ENCODE measurements at places on chromosomes 3 and 15. TPM values are rescaled to one million over a fixed set of nuclear protein-coding genes. Genes with fewer than 3 reads are reported as not detected.

- DNase-seq = no peak
- peaks cover 30% of the 10 kb centered on the region for H3K4me1 ChIP-seq
- no peaks in the 10 kb centered on the region for H3K27me3 ChIP-seq
- no peak overlapping the region for H3K27ac ChIP-seq
- no peak overlapping the region for H3K4me3 ChIP-seq
Observed at GRCh38 chr3:15637131-15637951, 35.8 kb downstream of the BTD start.

- H3K4me3 ChIP-seq = no peak overlapping the region
- H3K27me3 ChIP-seq = no peaks in the 10 kb centered on the region
- H3K4me1 ChIP-seq = no peaks in the 10 kb centered on the region
- DNase-seq = no peak
Observed at GRCh38 chr15:42974202-42974862, 53.8 kb upstream of the TTBK2 start.

Gene MFGE8
- 168 TPM for total RNA-seq

DNA sequence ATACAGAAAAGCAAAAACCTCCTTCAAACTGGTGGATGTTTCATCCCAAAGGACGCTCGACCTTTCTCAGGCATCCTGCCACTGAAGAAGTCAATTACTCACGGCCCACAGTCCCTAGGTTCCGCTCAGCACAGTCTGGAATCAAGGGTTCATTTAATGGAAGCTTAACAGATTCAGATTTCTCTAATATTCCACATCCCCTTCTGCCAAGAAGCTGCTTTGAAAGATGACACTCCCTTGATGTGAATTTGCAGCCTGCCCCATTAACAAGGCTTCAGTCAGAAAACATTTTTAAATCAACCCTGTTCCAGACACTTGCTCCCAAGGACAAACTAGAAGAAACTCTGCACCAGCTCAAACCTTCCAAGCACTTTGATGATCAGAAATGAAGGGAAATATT, 81.2 kb downstream of the LIPC start:
- no peak overlapping the region for H3K4me3 ChIP-seq
- H3K27me3 ChIP-seq = no peaks in the 10 kb centered on the region
- H3K36me3 ChIP-seq = no peaks in the 10 kb centered on the region
- DNase-seq = no peak
- H3K4me1 ChIP-seq = no peaks in the 10 kb centered on the region

Gene PGBD4
- total RNA-seq = 1.3 TPM

DNA sequence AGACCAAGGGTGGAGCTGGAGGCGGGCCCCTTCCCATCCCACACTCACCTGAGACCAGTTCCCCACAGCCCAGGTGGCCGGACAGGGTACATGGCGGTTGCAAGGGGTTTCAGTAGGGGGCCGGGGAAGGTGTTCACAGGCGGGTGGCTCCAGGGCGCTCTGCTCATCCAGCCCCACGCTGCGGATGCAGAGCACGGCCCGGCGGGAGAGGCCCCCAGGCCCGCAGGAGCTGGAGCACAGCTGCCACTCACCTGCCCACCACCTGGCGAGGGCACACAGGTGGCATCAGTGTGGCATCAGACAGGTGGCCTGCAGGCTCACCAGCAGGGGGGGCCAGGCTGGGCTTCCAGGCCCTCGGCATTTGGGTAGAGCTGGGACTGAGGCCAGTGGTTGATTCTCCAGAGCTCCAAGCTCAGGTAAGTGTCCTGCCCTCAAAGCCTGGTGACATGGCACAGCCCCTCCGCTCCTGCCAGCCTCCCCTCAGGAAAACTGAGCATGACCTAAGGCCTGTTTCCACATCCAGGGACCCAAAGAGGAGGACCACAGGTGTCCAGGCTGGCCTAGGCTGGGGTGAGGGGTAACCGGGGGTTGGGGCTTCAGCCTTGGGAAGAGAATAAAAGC, 43.8 kb downstream of the ADAMTS7 start:
- H3K27ac ChIP-seq = no peak overlapping the region
- H3K27me3 ChIP-seq = no peaks in the 10 kb centered on the region
- no peak overlapping the region for H3K4me3 ChIP-seq
- DNase-seq = peak; percentile 54

DNA sequence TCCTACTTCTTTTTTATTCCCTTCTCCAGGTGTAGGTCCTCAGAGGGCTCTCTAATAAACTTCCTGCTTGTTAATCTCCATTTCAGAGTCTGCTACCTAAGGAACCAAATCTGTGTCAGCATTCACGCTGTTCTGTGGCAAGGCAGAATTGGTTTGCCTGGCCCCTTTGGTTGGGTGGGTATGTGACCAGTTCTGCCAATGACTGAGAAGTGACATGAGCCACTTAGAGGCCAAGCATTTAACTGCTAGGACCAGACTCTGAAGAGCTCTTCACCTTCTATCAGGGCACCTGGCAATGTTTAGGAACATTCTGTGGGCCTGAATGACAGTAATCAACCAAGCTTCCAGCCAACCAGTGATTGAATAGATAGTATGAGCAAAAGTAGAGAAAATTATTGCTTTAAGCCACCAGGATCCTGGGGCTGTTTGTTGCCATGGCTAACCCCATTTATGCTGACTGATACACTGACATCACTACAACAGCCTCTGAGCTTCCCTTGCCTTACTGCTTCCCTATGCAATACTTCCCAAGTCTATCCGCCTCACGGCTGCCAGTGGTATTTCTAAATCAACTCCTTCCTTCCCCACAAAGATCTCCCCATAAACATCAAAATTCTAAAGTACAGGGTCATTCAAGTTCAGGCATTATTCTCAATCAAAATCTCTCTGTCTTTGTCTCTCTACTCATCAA, 7.6 kb downstream of the FRMD4B start:
- H3K36me3 ChIP-seq = no peaks in the 10 kb centered on the region
- no peak overlapping the region for H3K4me3 ChIP-seq

Gene SLC22A13
- 0.41 TPM for total RNA-seq

DNA sequence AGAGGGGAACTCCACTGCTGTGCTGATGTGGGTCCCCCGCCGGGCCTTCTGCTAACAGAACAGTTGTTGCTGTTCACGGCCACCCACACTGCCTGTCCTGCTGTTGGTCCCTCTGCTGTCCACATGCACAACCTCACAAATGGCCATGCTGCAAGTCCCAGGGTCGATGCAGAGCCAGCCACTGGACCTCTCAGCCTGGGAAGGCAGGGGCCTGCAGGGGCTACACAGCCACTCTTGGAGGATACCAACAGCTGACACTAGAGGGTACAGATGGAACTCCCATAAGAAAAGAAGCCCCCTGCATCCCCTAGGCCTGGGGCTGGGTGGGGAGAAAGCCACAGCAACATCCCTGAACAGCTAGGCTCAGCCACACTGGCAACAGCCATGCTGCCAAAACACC, 104.4 kb upstream of the IQSEC1 start:
- H3K4me1 ChIP-seq = no peaks in the 10 kb centered on the region
- no peaks in the 10 kb centered on the region for H3K27me3 ChIP-seq
- H3K4me3 ChIP-seq = no peak overlapping the region
- no peak overlapping the region for H3K27ac ChIP-seq
- DNase-seq = no peak
- H3K36me3 ChIP-seq = no peaks in the 10 kb centered on the region

- peaks cover 11% of the 10 kb centered on the region for H3K4me1 ChIP-seq
- H3K27me3 ChIP-seq = no peaks in the 10 kb centered on the region
- no peak overlapping the region for H3K4me3 ChIP-seq
- no peak for DNase-seq
Observed at GRCh38 chr15:74603026-74603788, 12.4 kb upstream of the CLK3 start.

GRCh38 chr3:134526319-134526718, 40.5 kb downstream of the CEP63 start:
- DNase-seq = no peak
- H3K36me3 ChIP-seq = no peaks in the 10 kb centered on the region
- no peaks in the 10 kb centered on the region for H3K27me3 ChIP-seq
- no peak overlapping the region for H3K4me3 ChIP-seq
- no peak overlapping the region for H3K27ac ChIP-seq
- H3K4me1 ChIP-seq = no peaks in the 10 kb centered on the region

DNA sequence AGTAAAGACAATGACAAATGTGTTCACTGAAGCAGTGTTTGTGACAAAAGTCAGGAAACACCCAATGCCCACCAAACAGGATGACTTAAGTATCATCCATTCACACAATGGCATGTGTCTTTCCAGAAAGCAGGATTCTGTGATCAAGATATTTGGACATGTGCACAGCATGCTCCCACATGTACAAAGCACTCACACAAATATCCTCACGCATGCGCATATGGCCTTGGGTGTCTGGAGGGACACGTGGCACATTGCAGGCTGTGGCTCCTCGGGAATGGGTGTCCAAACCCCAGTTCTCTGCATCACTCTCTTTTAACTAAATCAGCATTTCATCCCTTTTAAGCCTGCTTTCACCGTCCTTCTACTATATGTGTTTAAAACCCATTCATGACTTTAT, 130.5 kb downstream of the KLF13 start:
- no peak overlapping the region for H3K27ac ChIP-seq
- no peaks in the 10 kb centered on the region for H3K36me3 ChIP-seq
- DNase-seq = peak; percentile 6

- DNase-seq = no peak
- H3K36me3 ChIP-seq = no peaks in the 10 kb centered on the region
- H3K4me1 ChIP-seq = no peaks in the 10 kb centered on the region
- H3K27me3 ChIP-seq = no peaks in the 10 kb centered on the region
- no peak overlapping the region for H3K27ac ChIP-seq
Observed at GRCh38 chr3:55469957-55470526, 17.1 kb downstream of the WNT5A start.

GRCh38 chr3:118057086-118057485, 977.6 kb downstream of the IGSF11 start:
- no peak overlapping the region for H3K4me3 ChIP-seq
- H3K36me3 ChIP-seq = no peaks in the 10 kb centered on the region
- no peak overlapping the region for H3K27ac ChIP-seq
- DNase-seq = no peak

- H3K27me3 ChIP-seq = no peaks in the 10 kb centered on the region
- H3K4me1 ChIP-seq = peaks cover 17% of the 10 kb centered on the region
- DNase-seq = no peak
Observed at GRCh38 chr15:62394079-62394478, 229.0 kb upstream of the C2CD4B start.

DNA sequence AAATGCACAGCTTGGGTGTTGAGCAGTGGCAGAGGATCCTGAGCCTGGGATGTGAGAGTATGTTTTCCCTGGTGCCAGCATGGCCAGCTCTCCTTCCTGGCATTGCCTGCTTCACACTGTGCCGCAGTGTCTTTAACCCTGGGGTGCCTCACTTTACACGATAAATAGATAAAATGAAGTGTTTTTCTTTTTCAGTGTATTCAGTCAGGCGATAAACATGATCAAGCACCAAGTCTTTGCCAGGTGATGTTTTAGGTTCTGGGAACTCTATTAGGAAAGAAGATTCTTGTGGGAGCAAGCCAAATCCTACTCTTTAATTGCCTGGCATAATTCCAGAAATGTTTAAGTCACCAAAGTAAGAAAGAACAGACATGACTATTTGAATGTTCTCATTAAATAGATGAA, 14.0 kb downstream of the ABHD6 start:
- no peaks in the 10 kb centered on the region for H3K36me3 ChIP-seq
- H3K4me3 ChIP-seq = no peak overlapping the region
- DNase-seq = no peak
- peaks cover 3% of the 10 kb centered on the region for H3K4me1 ChIP-seq

- H3K4me3 ChIP-seq = no peak overlapping the region
- no peaks in the 10 kb centered on the region for H3K27me3 ChIP-seq
- H3K4me1 ChIP-seq = no peaks in the 10 kb centered on the region
- no peak overlapping the region for H3K27ac ChIP-seq
- no peak for DNase-seq
Observed at GRCh38 chr3:143783851-143784370, 64.4 kb downstream of the SLC9A9 start.

Gene GPR156
- 0.09 TPM for total RNA-seq

DNA sequence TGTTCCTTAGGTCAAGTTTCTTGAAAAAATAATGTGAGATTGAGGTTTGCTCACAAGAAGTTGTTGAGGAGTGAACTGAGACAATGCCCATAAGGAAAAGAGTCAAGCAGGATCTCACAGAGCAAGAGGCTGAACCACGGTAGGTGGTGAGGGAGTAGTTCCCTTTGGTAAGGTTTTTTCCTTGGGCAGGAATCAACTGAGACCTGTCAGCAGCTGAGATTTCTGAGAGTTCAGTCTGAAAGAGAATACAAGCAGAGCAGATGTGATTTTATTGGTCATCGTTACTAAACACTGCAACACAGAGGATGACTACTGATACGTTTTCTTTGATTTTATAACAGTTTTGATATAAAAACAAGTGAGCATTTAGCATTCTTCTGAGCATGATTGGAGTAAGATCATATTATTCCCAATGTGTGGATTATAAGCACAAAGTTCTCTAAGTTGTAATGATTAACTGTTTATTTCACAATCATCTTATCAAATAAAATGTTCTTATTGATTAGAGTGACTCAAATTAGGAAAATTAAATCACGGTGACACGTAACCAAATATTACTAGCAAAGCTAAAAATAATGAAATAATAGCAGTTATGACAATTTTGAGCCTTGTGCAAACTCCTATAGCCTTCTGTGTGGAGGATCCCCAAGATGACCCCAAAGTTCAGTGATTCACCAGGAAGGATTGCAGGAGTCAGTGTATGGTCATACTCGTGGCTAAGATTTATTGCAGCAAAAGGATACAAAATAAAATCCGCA, 346.2 kb upstream of the ZNF717 start:
- no peak for DNase-seq
- no peaks in the 10 kb centered on the region for H3K27me3 ChIP-seq
- H3K27ac ChIP-seq = no peak overlapping the region
- H3K4me1 ChIP-seq = no peaks in the 10 kb centered on the region

Gene RAB6B
- 7.4 TPM for total RNA-seq

DNA sequence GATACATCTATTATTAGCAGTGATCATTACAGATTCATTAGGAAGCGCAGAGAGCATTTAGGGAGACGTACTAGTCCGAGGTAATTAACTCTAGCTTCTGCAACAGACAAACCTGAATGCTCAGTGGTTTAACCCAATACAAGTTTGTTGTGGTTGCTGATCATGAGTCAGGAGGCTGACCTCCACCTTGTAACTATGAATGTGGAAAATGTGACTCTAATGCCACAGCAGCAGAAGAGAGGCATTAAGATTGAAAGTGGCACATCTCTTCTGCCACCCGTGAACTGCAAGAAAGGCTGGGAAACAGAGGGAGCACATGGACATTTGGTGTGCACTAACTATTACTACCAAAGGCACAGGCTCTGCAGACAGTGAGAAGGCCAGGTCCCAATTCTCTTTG, 71.2 kb upstream of the C3orf80 start:
- H3K4me1 ChIP-seq = no peaks in the 10 kb centered on the region
- DNase-seq = no peak
- no peaks in the 10 kb centered on the region for H3K36me3 ChIP-seq
- no peak overlapping the region for H3K27ac ChIP-seq
- H3K27me3 ChIP-seq = peaks cover 4% of the 10 kb centered on the region
- H3K4me3 ChIP-seq = no peak overlapping the region

DNA sequence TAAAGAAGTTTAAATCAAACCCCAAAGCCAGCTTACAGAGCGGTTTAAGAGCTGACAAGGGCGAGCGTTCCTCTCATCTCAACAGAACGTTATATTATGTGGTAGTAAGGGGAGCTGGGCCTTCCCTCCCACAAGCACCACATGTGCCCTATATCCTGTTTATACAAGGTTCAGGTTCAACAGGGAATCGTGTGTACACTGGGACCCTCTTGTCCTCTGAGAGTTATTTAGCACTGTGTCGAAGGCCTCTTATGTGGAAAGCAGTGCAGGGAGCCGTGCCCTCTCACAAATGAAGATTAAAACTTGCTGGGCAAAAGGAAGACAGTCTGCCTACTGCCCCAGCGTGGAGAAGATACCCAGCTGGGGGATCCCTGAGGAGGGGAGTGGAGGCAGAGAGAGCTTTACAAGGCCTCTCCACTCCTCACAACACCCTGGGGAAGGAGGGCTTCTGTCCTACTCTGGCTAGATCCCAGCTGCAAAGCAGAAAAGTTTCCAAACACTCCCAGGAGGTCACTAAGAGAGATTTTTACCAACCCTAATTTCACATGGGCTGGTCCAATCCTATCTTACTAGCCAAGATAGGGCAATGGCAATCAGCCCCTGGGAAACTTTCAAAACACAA, 2.9 kb downstream of the TLE3 start:
- peak overlapping the region; percentile 98 for H3K27ac ChIP-seq
- peaks cover 8% of the 10 kb centered on the region for H3K36me3 ChIP-seq

Measured in upper lobe of right lung (tissue), 1 donor.